Stimulated activated CD8-positive, alpha-beta memory T cell treated with anti-CD3 and anti-CD28 coated beads, Interleukin-4, amount 100 ng/mL, for 24 hours (primary cell): ENCODE measurements at places on chromosomes 7 and 10.

DNA sequence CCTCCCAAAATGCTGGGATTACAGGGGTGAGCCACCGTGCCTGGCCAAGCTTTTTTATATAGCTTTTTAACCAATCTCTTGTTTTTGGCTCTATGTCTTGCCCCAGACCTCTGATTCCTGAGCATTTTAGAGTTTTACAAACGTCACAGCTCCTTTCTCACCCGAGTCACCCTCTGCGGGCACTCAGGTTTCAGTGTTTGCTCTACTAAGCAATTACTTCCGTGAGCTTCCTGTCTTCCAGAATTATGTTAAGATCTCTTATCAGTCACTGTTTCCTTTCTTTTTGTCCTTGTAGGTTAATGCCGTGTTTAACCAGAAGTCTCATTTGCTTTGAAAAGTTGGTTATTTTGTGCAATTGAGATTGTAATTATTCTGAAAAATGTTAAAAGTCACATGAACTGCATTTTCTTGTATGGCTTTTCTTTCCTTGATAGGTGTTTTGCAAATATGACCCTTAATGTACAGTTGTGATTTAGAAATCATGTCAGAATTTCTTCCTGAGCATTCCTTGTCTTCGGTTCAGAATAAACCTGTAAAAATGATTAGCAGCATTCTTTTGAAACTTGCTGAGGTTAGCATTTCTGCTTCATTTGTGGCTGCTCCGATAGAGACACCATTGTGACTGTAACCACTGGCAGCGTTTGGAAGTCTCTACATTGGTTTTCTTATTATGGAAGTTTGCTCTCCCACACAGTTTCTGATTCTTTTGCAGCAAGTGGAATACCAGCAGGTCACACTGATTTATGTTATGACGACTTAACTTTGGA, 4.5 kb upstream of the HKDC1 start:
- DNase-seq, result no peak

- DNase-seq, result no peak
Observed at GRCh38 chr10:132311338-132311939, 3.7 kb upstream of the STK32C start.

DNA sequence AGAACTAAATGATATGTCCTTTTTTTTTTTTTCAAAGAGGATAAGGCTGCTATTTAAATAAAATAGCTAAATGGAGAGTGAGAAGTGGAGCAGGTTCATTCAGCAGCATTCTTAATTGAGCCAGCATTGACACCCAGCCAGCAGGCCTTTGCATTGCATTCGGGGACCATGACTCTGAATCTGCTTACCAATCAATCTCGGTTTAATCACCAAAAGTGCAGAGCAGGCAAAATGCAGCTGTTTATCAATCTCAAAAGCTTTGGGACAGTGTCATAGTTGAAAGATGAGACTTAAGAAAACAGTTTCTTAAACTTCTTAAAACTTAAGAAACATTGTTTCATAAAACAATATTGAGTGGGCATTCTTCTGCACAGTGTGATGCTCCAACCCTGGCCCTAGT, 51.7 kb downstream of the PLEKHA8 start:
- DNase-seq, result no peak

GRCh38 chr7:29105191-29105590, 41.1 kb downstream of the CPVL start:
- no peak for DNase-seq

GRCh38 chr10:103021150-103021899, 103.2 kb downstream of the CNNM2 start:
- no peak for DNase-seq

- DNase-seq, result no peak
Observed at GRCh38 chr10:15541376-15541775, 170.3 kb upstream of the FAM171A1 start.
